Mucosa of descending colon (tissue), 3 donors: ENCODE measurements at places on chromosomes 1 and 21.

- no peak for DNase-seq
These were observed 351.3 kb upstream of the RUNX1 start for GRCh38 chr21:35400233-35400939.

DNA sequence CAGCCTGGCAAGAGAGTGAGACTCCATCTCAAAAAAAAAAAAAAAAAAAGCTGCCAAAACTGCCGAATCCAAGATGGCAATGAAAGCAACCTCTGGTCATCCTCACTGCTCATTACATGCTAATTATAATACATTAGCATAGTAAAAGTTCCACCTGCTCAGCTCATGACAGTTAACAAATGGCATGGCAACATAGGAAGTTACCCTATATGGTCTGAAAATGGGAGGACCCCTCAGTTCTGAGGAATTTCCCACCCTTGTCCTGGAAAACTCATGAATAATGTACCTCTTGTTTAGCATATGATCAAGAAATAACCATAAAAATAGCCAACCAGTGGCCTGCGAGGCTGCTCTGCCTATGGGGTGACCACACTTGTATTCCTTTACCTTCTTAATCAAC lies 93.1 kb upstream of the PGBD5 start:
- no peak for DNase-seq

- DNase-seq: no peak
These were observed 1142.7 kb upstream of the NCAM2 start for GRCh38 chr21:19855522-19855921.

- no peak for DNase-seq
These were observed 35.5 kb downstream of the KIRREL1 start for GRCh38 chr1:158028969-158029368.

DNA sequence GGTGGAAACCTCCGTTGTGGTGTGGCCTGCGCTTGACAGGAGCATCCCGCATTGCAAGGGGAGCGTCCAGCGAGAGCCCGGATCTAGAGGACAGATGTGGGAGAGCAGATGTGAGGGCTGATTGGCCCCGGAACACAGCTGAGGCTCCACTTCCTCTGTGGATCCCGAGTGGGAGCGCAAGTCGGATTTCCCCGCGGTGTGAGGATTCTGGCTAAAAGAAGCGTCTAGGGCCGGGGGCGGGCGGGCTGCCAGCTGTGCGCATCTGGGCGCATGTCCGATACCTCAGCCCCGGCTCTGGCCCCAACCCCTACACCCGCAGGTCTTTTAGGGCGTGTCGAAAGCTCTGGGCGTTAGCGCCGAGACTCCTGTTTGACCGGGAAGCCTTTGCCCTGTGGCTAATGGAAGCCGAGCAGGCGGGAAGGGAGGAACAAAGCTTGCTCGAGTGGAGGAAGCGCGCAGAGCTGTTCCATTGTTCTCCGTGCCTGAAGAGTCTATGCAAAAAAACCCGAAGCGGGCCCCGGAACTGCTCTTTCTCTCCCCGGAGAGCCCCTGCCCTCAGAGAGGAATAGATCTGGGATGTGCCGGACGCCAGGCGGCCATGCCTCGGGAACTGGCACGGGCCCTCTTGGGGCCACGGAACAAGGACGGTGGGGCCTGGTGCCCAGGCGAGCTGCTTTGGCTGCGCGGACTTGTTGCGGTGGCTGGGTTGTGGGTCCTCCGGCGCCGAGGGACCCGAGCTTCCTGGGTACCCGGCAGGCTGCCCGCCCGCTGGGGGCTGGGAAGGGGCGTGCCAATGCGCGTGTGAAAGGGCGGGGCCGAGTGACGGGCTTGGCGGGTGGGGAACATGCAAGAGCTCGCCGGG lies 111.1 kb downstream of the NAV1 start:
- DNase-seq: peak; percentile 97

GRCh38 chr1:87594736-87595383 lies 266.2 kb downstream of the LMO4 start:
- no peak for DNase-seq

DNA sequence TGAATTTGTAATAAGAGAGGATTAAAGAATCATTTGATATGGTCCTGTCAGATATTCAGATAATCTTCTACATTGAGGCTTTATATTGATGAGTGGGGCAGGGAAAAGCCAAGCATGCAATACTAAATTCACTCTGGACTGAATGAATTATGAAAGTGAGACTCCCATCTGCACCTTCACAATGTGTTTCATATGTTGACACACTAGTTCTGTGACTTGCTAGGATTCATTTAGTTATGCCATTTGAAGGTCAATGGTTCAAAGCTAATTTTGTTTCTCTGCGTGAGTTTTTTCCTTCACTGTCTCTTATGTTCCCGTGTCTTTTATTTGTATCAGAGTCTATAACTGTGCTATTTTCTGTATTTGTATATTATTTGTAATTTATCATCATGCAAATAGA lies 1332.5 kb downstream of the KCNT2 start:
- DNase-seq: no peak

DNA sequence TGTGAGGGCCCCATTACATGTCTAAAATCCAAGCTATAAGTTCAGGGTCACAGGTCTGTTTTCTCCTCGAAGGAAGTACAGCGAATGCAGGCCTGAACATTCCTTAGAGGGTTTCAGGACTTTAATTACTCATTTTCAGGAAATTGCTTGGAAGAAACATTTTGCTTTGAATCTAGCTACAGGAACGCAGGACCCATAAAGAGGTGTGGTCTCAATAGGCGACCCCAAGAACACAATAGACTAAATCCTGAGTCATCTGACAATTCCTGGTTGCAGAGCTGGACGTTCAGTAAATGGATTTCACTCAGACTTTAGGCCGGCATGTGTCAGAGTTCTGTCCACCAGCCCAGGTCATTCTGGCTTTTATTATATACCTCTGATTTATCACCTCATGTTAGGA lies 1.0 kb upstream of the ERG start:
- DNase-seq: no peak

DNA sequence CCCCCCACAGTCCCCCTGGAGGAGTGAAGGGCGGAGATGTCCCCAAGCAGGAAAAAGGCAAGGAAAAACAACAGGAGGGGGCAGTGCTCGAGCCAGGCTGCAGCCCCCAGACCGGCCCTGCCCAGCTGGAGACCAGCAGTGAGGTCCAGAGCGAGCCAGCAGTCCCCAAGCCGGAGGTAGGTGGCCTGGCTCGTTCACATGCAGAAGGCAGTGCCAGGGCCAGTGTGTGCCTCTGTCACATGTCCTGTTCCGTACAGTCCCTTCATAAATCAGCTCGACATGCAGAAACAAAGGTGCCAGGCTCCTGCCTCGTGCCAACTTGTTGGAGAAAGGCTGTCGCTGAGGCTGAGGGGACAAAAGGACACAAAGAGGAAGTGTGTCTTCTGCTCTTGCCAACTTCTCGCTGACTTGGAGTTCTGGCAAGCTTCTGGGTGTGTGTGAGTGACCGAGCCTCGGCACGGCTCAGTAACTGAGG lies 24.1 kb upstream of the MPZL1 start:
- DNase-seq: peak; percentile 24

DNA sequence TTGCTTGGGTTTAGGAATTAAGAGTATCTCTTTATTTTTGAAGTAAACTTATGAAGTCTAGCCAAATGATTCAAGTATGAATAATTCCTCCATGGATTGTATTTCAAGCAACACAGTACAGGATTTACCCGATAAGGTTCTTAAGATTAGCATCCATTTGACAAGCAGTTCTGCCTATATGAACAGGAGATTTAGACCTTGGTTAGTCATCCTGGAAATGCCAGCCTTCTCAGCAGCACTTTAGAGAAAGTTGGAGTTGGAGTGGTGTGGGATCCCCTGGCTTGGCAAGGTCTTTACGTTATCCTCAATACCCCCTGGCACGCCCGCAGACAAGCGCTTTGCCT lies 1.6 kb downstream of the BCAR3 start:
- no peak for DNase-seq

DNA sequence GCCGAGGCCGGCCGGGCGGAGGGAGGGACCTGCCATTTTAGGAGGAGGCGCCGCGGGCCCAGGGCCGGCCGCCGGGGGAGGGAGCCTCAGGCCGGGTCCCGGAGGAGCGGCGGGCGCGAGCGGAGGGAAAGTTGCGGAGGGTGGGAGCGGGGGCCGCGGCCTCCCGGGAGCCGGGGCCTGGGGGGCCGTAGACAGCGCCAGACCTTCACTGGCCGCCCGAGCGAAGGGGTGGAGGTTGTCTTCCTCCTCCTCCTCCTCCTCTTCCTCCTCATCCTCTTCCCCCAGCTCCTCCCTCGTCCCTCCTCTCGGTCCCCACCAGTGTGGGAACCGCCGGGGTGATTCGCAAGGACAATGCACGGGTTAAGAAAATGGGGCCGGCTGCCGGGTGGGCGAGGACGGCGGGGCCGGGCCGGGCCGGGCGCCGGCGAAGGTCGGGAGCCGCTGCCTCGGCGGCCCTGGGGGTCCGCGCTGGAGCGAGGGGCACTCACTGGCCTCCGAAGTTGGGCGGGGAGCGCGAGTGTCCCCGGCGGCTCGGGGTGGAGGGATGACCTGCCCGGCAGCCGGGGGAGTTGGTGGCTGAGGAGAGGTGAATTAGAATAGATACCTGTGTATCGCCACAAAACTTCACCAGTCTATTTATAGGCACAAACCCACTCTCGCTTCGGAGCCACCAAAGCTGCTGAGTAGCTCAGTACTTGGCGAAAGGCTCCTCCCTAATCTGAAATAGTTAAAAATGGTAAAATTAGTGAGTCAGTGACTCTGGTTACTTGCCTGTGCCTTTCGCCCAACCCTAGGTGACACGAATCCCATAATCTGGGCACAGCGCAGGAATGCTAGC lies 1.3 kb downstream of the DYRK1A start:
- DNase-seq: peak; percentile 47

DNA sequence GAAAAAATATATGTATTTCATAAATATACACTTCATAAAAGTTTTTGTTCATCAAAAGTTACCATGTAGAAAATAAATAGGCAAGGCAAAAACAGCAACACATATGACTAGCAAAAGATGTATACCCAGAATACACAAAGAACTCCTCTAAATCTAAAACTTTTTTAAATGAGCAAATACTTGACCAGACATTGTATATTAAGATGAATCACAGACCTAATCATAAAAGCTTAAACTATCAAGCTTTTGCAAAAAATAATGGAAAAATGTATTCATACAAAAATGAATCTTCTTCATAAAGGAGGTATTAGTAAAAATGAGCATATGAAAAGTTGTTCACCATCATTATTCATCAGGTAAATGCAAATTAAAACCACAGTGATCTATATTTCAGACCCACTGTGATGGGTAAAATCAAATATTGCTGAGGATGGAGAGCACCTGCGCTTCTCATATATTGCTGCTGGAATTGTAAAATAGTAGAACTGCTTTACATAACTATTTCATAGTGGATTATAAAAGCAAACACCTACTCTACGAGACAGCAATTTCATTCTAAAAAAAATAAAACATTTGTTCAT lies 78.3 kb upstream of the RGS1 start:
- DNase-seq: no peak

- peak; percentile 76 for DNase-seq
These were observed 55.2 kb downstream of the SLC9A1 start for GRCh38 chr1:27099587-27100334.

DNA sequence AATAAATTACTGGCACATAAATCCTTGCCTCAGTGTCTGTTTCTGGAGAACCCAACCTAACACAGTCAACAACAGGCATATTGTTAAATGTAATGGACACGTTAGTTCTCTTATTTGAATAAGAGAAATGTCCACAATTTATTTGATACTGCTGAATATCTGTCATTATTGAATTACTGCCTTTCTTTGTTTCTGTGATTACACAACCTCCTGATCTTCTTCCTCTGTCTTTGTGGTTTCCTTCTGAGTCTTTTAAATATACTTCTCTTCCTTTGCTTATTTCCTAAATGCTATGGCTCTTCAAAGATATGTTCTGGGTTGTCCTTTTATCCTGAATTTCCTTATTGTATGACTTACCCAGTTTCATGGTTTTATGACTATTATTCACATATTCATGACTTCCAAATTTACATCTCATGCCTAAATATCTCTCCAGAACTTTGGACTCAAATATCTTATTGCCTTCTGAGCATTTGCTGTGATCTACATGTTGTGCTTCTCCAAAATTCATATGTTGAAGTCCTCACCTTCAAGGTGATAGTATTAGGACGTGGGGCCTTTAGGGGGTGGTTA lies 39.9 kb downstream of the MSH4 start:
- DNase-seq: no peak

DNA sequence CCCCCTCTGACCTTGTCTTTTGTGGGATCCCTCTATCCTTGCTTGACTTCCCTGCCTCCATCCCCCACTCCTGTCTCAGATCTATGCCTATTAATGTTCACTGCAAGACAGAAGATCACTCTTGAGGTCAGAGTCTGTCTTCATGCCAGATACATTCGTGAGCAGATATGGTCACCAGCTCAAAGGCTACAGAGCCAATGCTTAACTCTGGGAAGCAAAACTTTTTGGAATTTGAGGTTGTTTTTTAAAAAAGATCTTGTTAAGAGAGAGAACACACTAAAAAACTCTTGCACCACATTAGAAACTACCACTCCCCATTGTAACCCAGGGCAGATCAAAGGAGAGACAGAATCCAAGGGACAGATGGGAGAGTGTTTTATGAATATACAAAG lies 17.1 kb upstream of the A3GALT2 start:
- DNase-seq: no peak

DNA sequence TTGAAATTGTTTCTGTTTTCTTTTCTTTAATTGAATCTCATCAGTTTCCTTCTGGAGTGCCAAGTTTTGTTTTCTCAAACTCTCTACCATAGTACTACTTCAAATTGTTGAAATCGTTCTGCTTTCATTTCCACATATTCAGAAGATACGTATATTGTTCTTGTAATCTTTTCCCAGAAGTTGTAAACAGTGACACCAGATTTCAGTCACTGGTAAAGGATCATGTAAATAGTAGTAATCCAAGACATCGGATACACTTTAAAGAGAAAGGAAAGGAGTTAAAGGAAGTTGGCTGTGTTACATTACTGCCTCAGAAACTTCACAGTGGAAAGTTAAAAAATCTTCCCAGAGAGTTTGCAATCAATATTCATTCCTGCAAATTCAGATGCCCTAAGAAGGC lies 67.5 kb downstream of the RGL1 start:
- DNase-seq: no peak

DNA sequence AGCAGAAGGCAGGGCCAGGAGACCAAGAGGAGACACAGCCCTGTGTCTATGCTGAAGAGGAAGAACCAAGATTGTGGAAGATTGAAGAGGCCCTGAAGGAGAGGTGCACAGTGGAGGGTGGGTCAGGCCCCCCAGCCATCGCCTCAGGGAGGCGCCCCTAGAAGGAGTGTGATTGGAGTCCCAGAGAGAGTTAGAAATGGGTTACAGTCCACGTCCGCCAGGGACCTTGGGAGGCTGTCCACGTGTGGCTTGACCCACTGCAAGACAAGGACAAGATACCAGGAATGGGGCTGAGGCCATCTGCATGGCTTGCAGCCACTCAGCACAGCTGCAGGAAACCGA lies 375.1 kb downstream of the NPHP4 start:
- DNase-seq: no peak

DNA sequence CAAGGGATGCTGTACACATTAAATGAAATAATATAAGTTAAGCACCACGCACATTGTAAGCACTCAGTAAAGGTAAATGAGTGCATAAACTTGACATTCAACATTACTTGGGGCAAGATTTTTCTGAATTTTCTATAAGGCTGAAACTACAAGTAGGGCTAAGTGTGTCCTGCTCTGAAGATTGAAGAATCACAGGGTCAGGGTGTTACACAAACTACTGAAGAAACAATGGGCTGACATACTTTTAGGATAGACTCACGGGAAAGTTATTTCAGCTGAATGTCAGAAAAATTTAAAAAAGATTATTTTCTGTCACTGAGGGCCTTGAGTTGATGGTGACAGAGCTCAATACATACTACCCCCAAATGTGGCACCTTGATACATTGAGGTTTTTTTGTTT lies 644.2 kb upstream of the PLXNA2 start:
- DNase-seq: no peak
